Hepatic stellate cell (primary cell): ENCODE measurements at places on chromosomes 4 and X.
A peak's percentile ranks its signal among the peaks of the same experiment; 100 is the strongest.

DNA sequence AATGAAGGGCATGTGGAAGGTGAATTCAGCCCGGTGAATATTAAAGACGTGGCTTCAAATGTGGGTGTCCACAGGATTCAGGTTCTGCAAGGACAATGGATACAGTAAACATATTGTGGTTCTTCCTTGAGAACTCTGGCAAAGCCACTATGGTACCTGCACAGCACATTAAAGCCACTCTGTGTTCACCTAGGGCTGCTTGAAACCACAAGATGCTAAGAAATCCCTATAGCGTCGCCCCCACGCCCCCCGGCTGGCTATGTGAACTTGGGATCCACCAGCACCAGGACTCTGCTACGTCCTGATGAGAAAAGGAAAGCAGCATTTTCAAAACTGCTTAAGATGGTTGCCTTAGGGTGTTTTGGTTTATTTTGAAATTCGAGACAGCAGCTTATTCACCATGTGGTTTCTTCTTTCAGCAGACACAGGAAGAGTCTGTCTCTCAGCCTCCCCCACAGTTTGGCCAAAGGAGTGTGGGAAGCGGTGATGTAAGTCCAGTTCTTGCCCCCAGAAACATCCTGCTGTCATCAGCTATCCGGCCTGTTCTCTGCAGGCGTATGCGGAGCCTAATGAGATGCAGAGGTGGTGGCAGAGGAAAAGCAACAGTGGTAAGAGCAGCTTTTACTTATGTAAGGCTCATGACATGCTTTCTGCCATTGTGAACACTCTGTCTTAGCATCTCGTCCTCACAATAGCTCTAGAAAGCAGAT is 111.5 kb downstream of the AFAP1 start:
- DNase-seq, result peak; percentile 83

DNA sequence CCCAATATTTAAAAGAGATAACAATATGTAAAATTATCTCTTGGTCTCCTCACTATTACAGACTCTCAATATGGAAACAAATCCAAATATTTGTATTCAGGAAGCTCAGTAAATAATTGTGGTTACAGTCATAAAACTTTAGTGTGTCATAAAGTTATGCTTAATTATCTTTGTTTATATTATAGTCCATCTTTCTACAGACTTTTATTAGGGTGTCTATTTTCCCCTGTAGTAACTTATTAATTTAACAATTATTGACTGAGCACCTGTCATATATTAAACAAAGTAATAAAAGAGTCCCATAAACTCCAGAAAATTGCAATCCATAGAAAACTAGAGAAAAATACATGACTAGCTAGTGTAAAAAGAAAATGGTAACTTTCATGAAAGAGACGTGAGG is 61.6 kb upstream of the GPM6A start:
- DNase-seq, result no peak

DNA sequence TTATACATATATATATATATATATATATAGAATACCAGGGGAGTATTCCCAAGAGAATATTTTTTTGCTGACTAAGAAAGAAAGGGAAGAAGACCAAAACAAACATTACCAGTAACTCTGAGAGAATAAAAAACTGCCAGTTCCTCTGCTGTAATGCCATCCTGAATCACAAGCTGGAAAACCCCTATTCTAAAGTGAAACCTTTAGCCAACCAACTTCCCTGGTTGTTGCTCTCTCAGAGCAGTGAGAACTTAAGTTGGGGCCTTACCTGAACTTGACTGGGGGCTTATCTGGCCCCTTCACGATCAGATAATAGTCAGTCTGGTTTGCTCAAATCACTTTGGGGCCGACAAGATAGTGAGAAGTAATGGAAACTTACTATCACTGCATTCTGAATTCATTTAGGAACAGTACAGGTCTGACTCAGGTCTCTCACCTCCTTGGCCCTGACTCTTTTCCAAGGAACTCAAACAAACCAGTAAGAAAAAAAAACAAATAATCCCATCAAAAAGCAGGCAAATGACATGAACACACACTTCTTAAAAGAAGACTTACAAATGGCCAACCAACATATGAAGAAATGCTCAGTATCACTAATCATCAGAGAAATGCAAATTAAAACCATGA is 62.5 kb downstream of the CD40LG start:
- DNase-seq, result no peak

DNA sequence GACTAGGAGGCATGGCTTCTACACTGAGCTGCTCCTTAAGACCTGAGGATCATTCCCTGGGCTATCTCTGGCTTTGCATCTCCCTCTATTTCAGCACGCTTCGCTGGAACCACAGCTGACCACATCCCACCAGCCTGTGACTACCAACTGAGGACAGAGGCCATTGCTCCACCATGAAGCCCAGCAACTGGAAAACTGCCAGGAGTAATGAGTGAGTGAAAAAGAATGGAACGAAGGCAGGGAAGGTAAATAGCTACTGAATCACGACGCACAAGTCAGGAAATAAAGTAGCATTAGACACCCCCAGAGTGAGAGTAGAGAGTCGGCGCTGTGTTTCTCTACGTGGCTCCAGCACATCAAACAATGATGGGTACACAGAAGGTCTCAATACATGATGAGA is 314.7 kb downstream of the LDB2 start:
- DNase-seq, result no peak

DNA sequence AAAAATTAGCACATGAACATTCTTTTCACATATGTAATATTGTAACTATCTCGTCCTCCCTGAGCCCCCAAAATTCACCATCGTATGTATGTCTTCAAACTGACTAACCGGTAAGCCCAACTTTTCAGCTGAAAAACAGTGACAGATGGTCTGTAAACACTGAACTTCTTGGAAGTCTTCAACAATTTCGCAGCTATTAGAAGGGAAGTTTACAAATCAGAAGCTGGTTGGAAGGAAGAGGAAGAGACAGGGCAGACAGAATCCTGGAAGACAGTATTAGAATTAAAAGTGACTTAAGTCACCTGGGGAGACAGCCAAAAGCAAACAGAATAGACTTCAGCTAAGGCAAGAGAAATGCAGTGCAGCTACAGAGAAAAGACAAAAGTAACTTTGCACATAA is 858.4 kb downstream of the ADGRL3 start:
- DNase-seq, result no peak

DNA sequence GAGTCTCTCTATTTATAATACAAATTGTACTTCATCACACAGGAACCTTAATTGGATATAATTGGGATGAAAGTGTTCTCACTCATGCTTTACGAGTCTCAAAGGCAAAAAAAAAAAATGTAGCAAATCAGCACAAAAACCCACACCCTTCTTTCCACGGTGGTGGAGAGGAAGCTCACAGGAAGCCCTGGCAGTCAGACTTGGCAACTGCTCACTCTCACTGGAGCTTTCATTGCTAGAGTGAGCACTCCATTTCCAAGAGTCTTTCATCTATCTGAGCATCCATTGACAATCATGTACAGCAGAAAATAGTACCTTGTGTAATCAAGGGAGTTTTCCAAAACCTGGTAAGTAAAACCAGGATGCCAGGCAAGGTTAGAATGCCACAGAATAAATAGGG is 2159.4 kb upstream of the AGA start:
- no peak for DNase-seq

GRCh38 chr4:153347117-153347516 is 2.6 kb downstream of the MND1 start:
- no peak for DNase-seq

- DNase-seq, result no peak
Observed at GRCh38 chr4:138405466-138405891, 163.3 kb upstream of the SLC7A11 start.

- no peak for DNase-seq
Observed at GRCh38 chr4:114115526-114115925, 136.1 kb upstream of the ARSJ start.

DNA sequence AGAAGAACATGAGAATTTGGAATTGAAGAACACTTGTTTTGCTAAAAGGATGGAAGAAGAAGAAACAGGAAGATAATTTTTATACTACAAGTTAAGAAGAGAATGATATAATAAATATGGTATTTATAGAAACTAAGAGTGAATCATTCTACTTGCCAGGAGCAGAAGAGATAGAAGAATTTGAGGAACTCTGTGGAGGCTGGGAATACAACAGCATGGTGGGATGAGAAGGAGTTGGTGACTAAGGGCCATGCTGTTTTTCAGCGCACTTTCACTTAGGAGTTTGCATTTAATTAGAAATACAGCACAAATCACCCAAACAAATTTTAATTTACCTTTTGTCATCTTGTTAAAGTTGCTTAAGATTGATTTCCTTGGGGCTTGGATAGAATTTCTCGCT is 20.5 kb downstream of the HADH start:
- DNase-seq, result peak; percentile 68

- no peak for DNase-seq
Observed at GRCh38 chr4:24044610-24045589, 155.1 kb upstream of the PPARGC1A start.

DNA sequence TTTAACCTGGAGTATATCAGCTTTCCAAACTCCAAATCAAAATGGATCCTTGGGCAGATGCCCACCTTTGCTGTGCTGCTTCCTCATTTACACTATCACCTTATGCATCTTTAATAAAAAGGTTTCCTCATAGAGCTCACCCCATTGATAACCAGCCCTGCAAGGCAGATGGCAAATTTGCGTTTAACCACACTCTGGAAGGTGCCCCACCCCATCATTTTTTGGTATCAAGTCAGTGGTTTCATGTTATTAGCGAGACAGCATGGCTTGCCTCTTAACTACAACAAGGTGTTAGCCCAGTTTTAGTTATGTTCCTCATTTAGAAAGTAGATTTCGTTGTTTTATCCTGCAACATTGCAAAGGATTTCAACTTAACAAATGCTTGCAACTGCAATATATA is 214.0 kb upstream of the WDFY3 start:
- no peak for DNase-seq

DNA sequence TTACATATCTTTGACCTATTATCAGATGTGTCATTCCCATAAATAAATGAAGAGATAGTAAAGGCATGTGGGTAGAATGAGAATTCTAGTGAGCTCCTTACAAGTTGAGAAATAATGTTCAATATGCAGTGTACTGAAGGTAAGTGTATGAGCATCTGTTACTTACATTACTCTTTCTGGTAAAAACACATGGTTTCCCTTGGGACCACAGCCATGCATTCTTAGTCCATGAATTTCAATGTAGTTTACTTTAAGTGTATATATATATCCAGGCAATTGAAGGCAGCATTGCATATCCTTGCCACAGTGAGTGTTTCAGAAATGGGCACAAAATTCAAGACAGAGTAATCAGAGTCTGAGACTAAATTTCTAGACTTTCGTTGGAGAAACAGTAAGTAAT is 277.2 kb downstream of the CXXC4 start:
- DNase-seq, result no peak

DNA sequence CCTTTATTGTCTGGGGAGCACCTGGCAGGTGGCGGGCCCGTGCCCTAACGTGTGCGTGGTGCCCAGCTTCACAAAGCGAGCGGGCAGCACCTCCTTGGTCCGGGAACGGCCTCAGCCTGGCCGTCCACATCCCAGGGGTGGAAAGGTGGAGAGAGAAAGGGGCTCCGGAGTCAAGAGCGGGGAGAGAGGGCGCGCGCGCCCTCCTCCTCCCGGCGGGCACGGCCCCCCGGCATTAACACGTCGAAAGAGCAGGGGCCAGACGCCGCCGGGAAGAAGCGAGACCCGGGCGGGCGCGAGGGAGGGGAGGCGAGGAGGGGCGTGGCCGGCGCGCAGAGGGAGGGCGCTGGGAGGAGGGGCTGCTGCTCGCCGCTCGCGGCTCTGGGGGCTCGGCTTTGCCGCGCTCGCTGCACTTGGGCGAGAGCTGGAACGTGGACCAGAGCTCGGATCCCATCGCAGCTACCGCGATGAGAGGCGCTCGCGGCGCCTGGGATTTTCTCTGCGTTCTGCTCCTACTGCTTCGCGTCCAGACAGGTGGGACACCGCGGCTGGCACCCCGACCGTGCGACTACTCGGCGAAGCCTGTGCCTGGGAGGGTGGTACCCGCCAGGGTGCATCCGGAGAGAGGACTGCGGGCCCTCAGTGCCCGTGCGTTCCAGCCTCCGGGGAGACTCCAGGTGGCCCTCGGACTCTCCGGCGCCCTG is at the start of gene KIT:
Gene KIT, plus strand, starts transcription at position 407 of the 701 bp plus-strand sequence. Its CDS starts 58 bp downstream, at position 465.
- DNase-seq, result peak; percentile 70

DNA sequence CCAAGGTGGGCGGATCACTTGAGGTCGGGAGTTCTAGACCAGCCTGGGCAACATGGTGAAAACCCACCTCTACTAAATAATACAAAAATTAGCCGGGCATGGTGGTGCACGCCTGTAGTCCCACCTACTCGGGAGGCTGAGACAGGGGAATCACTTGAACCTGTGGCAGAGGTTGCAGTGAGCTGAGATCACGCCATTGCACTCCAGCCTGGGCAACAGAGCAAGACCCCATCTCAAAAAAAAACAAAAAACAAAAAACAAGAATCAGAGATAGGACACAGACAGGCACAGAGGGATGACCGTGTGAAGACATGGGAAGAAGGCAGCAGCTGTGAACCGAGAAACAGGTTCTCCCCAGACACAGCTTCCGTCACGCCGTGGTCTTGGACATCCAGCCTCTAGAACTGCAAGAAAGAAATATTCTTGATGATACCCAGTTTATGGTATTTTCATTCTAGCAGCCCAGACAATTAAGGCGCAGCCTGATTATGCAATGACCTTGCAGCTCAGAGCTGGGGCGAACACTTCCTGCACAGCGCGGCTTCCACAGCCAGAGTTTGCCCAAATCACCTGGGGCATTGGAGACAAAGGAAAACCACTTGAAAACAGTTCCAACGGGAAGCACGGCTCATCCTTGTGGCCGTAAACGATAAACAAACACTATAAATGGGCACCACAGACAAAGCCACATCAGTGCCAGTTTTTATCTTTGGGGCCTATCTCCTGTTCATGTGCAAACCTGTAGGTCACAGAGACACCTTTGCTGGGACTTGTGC is 4.2 kb upstream of the ARSD start:
- DNase-seq, result no peak

DNA sequence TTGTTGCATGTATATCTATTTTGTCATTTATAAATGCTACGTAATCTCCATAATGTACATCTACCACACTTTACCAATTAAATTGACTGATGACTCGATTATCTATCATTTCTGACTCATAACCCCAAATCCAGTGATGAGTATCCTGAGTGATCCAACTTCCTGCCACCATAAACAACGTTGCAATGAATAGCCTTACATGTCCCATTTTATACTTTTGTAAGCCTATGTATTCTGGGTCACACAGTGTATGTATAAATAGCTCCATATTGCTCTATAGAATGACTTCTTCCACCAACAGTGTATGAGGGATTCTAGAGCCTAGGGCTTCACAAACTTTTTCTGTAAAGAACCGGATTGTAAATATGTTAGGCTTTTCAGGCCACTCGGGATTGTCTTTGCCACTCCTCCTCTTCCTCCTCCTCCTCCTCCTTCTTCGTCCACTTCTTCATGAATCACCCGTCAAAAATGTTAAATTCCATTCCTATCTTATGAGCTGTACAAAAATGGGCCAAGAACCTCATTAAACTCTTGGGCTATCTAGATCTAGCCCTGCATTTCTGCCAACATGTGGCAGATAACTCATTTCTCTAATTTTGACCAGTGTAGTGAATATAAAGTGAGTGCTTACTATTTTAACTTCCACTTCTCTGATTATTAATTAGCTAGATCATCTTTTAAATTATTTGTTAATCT is 672.2 kb upstream of the AMOT start:
- peak; percentile 8 for DNase-seq

GRCh38 chr4:99642725-99643489 is 14.7 kb downstream of the C4orf54 start:
- DNase-seq, result no peak

GRCh38 chr4:48296365-48296764 is 26.7 kb upstream of the TEC start:
- DNase-seq, result no peak
